Kidney (tissue), 22 donors: ENCODE measurements at places on chromosomes 7 and 10.

- no peak for DNase-seq
These were observed 2.7 kb downstream of the MAFK start for GRCh38 chr7:1533255-1533546.

GRCh38 chr7:127908430-127909258 is 122.6 kb downstream of the LRRC4 start:
- no peak for DNase-seq

- no peak for DNase-seq
These were observed 320.4 kb downstream of the RNLS start for GRCh38 chr10:88262591-88263234.

DNA sequence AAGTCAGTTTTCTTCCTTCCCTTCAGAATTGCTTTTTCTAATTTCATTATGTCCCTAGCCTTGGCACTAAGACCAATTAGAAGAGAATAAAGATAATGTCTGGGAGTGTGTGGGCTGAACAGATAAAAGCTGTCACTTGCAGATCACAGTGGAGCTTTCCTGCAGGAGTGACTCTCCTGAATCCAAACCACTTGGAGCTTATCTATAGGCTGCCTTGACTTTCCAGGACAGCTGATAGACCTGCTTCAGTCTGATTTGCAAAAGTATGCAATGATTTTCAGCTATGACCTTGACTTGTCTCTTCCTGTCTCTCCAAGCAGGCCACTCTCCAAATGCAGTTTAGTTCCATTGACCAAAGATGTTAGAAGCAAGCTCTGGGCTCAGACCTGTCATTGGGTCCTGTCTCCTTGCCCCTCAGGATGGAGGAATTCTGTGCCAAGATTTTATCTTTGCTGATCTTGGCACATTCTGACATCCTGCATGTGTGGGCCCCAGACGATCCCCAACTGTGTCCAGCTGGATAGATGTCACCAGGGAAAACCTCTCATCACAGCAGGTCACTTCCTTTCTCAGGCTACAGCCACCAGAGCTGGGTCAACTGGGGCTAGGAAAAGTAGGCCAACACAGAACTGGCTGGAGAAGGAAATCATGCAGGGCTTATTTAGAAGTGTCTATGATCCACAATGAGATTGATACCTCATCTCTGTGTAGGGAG is 120.9 kb upstream of the ZNF438 start:
- DNase-seq = no peak

DNA sequence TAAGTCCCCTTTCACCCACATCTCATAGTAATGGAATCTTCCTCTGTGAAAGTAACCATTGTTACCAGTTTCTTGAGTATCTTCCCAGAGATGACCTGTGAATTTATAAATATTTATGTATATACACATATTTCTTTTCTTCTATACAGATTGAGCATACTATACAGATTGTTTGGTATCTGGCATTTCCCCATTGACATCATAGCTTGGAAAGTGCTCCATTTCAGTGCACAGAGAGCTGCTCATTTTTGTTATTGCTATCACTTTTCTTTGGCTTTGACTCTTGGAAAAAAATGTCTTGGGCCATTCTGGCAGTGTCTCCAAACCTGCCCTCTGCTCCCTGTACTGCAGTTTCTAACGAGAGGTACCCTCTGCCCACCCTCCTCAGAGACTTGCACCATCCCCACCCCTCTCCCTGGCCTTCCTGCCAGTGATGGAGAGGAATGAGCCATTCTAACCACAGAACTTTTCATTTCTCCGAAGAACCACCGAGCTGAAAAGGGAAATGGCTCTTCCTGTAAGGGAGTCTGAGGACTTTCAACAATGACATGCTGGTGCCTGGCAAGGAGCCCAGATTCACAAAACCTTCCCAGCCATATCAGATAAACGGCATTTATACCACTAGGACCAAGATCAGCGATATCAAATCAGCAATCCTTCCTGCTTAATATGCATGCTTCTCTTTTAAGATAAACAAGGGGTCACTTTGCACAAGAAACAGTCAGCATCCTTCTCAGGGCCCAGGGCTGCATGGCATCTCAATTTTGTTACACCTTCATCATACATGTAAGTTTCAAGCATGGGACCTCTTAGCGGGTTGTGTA is 19.7 kb upstream of the CCSER2 start:
- no peak for DNase-seq

GRCh38 chr7:101075646-101076045 is 9.6 kb upstream of the TRIM56 start:
- DNase-seq = no peak

- no peak for DNase-seq
These were observed 292.5 kb downstream of the GALNT17 start for GRCh38 chr7:71424166-71425035.

- no peak for DNase-seq
These were observed 11.1 kb downstream of the ZNF316 start for GRCh38 chr7:6648066-6648814.
